ENCODE measurements at places on chromosomes 1 and 21.
A peak's percentile ranks its signal among the peaks of the same experiment; 100 is the strongest.

DNA sequence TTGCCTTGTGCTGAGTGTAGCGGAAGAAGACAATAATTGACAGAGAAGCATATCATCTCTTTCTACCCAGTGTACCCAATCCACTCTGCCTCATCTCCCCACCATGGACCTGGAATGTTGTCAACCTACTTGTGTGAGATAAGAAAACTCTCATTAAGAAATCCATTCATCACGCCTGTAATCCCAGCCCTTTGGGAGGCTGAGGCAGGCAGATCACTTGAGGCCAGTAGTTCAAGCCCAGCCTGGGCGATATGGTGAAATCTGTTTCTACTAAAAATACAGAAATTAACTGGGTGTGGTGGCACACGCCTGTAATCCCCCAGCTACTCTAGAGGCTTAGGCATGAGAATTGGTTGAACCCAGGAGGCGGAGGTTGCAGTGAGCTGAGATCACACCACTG, 209.6 kb downstream of the PBX1 start:
- DNase-seq: no peak

DNA sequence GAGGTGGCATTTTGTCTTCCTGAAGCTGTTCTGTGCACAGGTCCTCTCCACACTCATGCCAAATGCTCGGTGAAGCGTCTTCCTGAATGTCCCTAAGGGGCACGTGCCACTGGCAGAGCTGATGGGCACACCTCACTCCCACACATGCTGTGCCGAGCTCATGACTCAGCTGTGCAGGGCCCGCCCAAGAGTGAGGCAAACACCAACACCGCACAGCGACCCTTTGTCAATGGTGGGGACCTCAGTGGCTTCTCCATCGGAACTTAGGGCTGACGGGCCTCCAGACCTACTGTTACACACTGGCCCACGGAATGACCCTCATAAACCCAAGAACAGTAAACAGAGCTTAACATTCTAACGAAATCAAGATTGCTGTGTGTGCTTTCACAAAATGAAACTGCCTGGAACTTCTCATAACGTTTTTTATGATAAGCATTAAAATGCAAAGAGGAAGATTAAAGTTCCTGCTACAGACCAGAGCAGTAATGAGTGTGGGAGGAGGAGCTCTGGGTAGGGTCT, 89.3 kb downstream of the SIM2 start:
- no peak for DNase-seq

DNA sequence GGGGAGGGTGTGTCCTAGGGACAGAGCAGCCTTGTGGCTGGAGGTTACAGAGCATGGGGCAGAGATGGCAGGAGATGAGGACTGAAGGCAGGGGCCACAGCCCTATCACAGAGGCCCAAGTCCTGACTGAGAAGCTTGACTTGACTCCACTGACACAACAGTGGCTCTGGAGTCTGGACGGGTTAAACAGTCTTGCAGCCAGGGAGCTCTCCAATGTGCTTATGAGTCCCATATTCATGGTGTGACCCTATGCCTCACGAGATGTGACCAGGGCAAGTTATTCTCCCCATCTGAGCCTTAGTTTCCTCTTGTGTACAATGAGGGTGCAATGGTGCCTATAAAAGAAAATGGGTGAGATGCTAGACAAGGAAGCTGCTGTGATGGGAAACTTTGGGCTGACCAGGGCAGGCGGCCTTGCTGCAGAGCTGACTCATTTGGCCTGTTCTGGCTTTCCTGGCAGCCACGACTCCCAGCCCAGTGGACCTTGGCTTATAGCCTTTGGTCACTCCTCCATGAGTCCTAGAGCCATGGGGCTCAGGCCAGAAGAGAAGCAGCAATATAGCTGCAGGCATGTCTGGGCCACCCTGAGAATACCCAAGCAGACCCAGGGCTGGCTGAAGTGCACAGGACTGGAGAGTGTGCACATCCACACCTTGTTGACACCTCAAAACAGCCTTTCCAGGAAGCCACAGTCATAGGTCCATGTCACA, 2.8 kb upstream of the TTC22 start:
- no peak for DNase-seq

DNA sequence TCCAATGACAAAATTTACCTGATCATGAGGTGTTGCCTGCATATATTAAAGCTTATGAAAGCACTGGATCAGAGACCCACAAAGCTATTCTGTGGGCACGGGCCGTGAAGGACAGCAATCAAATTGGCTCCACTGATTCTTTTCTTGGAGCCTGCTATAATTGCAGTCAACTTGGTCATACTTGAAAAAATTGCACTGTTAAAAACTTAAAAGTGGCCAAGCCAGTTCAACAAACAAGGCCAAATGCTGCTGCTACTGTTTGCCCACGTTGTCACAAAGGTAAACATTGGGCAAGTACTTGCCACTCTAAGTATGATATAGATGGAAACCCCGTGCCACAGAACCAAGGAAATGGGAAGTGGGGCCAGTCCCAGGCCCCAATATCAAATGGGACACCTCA, 37.8 kb downstream of the CYP4A11 start:
- DNase-seq: no peak

DNA sequence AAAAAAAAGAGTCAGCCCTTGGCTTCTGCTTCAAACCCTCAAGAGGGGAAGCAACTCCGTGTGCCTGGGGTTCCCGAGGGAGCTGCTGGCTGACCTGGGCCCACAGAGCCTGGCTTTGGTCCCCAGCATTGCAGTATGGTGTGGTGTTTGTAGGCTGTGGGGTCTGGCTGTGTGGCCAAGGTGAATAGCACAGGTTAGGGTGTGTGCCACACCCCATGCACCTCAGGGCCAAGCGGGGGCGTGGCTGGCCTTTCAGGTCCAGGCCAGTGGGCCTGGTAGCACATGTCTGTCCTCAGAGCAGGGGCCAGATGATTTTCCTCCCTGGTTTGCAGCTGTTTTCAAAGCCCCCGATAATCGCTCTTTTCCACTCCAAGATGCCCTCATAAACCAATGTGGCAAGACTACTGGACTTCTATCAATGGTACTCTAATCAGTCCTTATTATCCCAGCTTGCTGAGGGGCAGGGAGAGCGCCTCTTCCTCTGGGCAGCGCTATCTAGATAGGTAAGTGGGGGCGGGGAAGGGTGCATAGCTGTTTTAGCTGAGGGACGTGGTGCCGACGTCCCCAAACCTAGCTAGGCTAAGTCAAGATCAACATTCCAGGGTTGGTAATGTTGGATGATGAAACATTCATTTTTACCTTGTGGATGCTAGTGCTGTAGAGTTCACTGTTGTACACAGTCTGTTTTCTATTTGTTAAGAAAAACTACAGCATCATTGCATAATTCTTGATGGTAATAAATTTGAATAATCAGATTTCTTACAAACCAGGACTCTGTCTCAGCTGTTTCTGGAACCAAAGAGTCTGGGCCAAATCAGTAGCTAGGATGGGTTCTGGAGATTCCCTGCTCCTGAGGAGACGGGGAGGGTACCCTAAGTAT, 26.8 kb upstream of the KDM4A start:
- DNase-seq: no peak

DNA sequence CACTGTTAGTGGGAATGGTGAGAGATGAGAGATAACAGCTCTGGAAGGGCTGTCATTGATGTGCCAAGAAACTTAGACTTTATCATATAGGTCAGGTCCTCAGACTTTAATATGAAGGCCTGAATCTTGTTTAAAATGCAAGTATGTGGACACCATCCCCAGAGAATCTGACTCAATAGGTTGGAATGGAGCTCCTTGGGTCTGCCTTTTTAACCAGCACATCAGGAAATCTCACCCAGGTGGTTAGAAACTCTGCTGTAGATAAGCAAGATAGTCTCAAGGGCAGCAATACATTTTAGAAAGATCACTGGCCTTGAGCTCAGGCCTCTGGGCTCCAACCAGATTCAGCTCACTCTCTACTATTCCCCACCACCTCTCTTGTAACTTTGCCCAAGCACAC, 180.4 kb downstream of the SLC44A5 start:
- no peak for DNase-seq

DNA sequence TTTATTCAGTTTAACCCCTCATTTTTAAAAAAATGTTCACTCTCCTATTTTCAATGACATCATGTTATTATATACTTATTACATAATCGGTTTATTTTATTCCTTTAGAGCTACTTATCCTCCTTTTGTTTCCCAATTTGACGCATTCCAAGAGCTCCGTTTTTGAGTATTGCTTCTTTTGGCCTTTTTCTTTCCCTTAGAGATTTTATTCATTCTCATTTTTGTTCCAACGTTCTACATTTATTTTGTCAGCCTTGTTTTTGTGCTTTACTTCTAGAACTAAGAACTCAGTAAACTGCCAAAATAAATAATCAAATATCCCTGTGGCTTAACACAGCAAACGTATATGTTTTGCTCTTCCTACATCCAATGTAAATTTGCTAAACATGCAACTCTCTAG, 769.1 kb downstream of the NCAM2 start:
- no peak for DNase-seq

DNA sequence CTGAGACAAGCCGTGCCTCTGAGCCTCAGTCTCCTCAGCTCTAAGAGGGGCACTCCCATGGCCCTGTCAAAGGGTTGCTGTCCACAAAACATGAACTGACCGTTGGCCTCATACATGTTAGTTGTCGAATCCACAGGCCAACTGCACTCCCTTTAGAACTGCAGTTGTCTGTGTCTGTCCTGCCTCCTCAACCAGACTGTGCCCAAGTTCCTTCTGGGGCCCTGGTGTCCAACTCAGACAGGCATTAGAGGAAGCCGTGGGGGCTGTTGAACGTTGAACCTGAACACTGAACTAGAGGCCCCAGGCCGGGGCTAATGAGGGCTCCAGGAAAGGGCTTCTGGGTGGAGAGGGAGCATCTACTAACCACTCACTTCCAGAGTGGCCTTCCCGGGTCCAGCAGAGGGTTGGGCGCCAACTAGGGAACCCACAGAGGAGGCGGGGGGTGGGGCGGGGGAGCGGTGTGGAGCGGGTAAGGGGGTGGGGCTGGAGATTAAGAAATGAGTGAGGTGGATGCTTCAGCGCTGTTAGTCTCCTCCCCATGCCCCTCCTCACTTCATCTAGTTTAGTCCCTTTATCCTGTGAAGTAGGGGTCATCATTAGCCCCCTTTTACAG, at the start of gene RAB42:
Gene RAB42 (plus strand): TSS at position 558 of the 613 bp plus-strand sequence. CDS start 247 bp downstream, outside the sequence.
- DNase-seq: no peak

DNA sequence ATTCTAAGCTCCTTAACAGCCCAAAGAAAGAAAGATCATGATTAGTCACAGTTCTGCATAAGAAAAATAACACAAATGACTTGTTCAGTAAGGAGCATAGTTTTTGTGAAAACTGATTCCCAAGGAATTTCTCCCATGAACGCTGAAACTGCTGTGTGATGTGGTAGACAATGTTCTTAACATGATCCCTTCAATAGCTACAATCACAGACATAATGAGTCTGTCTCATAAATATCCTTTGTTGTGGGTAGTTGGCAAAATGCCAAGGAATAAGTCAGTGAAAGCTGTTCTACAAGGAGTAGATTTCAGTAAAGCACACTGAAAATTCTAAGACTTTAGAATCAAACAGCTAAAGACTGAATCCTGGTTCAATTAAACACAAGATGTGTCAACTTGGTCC, 404.8 kb downstream of the HLX start:
- DNase-seq: no peak

GRCh38 chr1:103267266-103267665, 158.9 kb upstream of the COL11A1 start:
- DNase-seq: no peak

DNA sequence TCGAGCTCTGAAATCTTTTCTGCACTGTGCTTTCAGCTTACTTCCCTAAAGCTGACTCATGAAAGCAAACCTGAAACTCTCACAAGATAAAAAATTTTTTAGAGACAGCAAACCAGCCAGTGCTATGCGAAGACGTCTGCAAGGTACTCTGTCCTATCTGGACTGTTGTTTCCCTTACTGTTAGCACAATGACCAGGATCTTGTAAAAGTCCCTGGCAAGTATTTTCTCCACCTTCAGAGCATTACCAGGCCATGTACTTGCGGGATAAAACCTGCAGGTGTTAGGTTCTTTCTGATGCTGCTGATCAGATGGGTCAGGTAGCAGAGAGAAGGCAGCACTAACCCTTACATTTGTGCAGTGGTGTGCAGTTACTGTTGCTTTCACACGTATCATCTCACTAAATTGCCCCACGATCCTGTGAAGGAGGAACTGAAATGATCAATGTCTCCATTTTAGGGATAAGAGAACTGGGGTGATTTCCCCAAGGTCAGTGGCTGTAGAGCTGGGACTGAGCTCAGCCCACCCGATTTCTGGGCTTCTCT, 56.6 kb downstream of the PLXNA2 start:
- DNase-seq: no peak

- DNase-seq: no peak
Observed at GRCh38 chr21:34603710-34604057, 11.2 kb downstream of the RCAN1 start.

DNA sequence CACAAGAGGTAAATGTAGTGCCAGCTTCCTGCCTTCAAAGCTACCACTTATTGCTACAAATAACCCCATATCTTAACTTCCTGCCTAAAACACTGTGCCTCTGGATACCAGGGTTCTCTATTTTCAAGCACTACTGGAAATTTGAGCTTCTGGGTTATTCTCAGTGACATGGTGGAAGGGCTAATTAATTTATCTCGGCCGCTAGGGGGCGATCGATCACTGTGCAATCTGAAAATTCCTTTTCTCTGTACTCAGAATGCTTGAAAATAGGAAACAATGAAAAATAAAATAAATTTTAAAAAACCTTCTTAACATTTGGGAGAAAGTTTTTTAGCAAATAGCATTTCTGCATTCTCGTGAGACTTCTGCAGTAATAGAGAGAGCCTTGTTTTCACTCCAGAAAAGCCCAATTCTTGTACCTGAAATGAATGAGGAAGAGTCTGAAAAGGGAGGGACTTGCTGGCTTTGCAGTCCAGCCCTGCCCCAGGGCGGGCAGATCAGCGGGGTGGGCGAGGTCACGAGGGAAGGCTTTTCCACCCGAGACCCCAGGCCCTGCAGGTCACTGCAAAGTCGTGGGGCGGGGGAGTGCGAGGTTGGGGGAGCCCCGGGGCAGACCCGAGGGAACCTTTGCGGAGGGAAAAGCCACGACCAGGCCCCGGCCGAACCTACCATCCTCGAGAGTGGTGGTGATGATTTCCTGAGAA, 276.7 kb downstream of the PCP4 start:
- peak; percentile 61 for DNase-seq

DNA sequence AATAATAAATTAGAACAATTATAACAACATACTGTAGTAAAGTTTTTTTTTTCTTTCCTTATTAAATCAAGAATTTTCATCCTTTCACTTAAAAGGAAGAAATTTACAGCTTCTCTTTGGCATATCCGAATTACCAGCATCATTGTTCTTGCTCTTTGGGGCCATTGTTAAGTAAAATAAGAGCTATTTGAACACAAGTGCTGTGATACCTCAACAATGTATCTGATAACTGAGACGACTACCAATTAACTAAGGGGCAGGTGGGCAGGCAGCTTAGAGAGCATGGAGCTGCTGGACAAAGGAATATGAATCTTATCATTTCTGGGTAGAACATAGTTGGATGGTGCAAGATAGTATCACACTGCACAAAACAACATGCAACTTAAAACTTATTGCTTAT, 719.9 kb upstream of the TMPRSS15 start:
- DNase-seq: no peak

All from NCI-H2029 treated with DMSO at 0.1 percent for 48 hours (cell line).